Neural crest cell (in vitro differentiated cells): ENCODE measurements at places on chromosomes 12 and 14. TPM values are rescaled to one million over a fixed set of nuclear protein-coding genes. Genes with fewer than 3 reads are reported as not detected.
A peak's percentile ranks its signal among the peaks of the same experiment; 100 is the strongest.

DNA sequence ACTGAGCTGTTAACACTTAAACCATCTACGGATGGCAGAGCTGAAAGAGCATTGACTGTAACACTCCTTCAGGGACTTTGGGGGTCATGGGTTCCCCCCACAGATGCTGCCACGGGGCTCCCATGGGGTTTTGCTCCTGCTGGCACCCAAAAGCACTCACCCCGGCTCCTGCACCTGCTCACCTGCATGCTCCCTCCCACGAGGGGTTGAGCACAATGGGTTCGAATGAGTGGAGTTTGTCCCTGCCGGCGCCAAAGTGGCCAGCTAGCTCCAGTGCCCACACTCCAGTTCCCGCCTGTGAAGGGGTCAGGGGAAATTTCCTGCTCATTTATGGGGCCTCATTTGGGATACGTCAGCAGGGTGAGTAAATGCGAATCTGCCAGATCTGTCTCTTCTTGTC, 40.7 kb downstream of the TNFAIP2 start:
- H3K36me3 ChIP-seq: no peaks in the 10 kb centered on the region
- no peak for DNase-seq
- no peaks in the 10 kb centered on the region for H3K27me3 ChIP-seq
- no peak overlapping the region for H3K27ac ChIP-seq
- no peaks in the 10 kb centered on the region for H3K4me1 ChIP-seq

The MAPKAPK5 gene
- 81.6 and 83.1 TPM in 2 replicates for total RNA-seq

DNA sequence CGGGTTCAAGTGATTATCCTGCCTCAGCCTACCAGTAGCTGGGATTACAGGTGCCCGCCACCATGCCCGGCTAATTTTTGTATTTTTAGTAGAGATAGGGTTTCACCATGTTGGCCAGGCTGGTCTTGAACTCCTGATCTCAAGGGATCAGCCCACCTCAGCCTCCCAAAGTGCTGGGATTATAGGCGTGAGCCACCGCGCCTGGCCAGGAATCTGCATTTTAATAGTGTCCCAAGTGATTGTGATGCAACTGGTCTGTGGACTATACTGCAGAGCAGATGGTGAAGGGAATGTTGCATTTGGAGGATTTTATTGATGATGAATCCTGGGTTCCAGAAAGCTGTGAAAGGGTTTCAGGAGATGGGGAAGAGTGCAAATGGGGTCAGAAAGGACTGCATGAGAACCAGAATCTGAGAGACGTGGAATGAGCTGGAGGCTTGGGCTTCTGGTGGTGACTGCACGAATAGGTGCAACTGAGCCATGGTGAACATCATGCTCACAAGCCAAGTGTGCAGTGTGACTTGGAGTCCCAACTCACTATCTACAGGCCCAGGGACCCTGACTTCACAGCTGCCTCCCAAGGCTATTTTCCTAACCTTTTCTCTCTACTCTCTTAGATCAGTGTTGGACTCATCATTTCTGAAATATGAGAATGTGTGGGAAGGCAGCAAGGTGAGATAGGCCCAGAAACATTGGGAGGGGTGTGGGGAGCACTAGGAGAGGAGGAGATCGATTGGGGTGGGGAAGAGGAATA, 4.5 kb downstream of the RPS26 start:
- peaks cover 12% of the 10 kb centered on the region for H3K36me3 ChIP-seq
- H3K4me1 ChIP-seq: peaks cover 23% of the 10 kb centered on the region
- DNase-seq: no peak
- peak overlapping the region; percentile 36 for H3K4me3 ChIP-seq
- no peaks in the 10 kb centered on the region for H3K27me3 ChIP-seq
- H3K27ac ChIP-seq: peak overlapping the region; percentile 86

The TMTC1 gene
- total RNA-seq: 13.1 and 13.2 TPM in 2 replicates

- peaks cover 18% of the 10 kb centered on the region for H3K4me1 ChIP-seq
- no peaks in the 10 kb centered on the region for H3K27me3 ChIP-seq
- no peak for DNase-seq
These were observed 156.2 kb downstream of the KIF26A start for GRCh38 chr14:104294628-104294982.

The TMEM119 gene
- total RNA-seq: 0.72 and 1.0 TPM in 2 replicates

GRCh38 chr14:71267007-71267513, 359.8 kb downstream of the PCNX1 start:
- peaks cover 4% of the 10 kb centered on the region for H3K36me3 ChIP-seq
- no peak for DNase-seq
- no peaks in the 10 kb centered on the region for H3K27me3 ChIP-seq
- H3K4me1 ChIP-seq: no peaks in the 10 kb centered on the region
- no peak overlapping the region for H3K4me3 ChIP-seq

DNA sequence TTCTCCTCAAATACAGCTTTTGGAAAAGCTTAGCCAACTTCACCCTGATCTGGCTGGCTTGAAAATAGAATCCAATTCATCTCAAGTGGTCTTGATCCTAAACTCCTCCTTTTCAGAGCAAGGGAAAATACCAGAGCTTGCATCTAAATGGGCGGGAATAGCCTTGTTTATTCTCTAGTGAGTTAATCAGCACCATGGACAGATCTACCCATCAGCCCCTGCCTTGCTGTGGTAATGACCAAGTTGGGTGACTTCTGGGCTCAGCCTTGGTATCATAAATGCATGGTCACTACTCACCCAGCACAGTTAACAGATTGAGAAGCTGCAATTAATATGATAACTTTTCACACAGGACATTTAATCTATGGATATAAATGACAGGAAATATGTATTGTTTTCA, 196.6 kb downstream of the GLT1D1 start:
- no peak overlapping the region for H3K4me3 ChIP-seq
- H3K4me1 ChIP-seq: peaks cover 4% of the 10 kb centered on the region
- peak; percentile 29 for DNase-seq
- peaks cover 47% of the 10 kb centered on the region for H3K27me3 ChIP-seq
- H3K36me3 ChIP-seq: no peaks in the 10 kb centered on the region
